ENCODE measurements at places on chromosomes 7 and 10.

DNA sequence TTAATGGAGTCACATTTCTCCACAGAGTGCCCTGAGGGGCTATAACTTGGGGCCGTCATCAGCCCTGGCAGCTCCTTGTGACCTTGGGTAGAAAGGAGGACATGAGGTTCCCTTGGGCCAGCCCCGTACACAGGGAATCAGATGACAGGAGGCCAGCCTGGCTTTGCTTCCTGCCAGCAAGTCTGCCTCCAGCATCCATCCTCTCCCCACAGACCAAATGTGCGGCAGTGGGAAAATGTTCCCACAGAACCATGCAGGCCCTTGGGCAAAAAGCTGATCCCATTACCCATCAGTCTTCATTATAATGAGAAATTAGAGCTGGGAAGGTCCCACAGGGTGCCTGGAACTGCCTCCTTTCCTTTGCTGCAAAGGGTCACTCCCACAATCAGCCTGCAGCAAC is 908.3 kb downstream of the GRID1 start:
- no peak for DNase-seq

DNA sequence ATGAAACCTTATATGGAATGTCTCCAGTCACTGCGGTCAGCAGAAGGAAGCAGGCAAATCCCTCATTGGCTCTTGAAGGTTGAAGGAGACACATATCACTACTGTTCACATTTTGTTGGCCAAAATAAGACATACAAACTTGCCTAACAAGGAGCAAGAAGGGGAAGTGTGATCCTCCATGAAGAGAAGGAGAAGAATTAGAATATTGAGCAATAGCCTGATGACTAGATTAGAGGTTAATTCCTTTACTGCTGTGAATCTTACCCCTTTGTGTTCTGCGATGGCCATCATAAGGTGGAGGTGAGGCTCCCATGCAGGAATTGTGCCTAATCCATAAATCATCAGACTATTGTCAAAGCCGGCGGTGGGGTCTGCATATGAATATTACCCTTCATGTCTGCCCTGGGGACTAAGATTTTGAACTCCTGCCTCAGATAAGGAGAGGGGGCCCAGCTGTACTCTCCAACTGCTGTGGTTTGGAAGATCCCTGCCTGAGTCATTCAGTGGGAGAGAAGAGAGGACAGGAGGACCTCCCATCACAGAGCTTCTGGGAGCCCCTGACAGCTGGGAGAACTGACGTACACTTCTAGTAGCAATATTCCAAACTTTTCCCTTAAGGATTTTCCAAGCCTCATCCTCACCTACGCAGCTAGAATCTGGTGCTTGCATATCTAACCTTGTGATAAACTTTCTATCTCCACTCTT is 398.5 kb downstream of the REEP3 start:
- no peak for DNase-seq

DNA sequence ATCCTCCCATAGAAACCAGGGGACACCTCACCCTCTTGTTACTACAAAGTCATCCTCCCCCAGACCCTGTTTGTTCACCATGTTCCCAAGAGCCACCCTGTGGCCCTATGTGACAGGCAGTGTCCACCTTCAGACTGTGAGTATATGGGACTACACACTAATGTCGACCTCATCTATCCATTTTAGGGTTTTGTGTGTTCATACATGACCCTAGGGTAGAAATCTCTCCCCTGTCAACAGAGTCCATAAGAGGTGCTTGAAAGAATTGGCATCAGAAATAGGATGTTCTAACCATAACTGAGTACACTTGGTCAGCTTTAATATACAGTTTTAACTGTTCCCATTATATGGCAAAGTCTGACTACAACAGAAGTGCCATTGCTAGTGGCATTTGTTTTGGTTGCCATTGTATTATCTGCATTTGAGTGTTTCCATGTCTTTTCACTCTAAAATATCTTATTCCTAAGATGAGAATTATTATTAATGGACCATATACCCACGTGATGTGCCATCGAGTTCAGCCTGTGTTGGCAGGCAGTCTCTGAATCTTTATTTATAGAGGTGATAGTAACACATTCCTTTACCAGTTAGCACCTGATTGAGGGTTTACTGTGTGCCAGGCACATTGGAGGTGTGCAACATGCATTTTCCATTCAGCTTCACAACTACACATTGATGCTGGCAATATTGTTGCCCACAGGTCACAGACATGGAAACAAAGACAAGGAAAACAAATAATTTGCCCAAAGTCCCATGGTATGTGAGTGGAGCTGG is 590.6 kb upstream of the IGFBP3 start:
- DNase-seq, result no peak

- no peak for DNase-seq
Measured at GRCh38 chr10:6242089-6242488, 39.4 kb downstream of the PFKFB3 start.

- DNase-seq, result no peak
Measured at GRCh38 chr10:88515235-88515634, 67.9 kb downstream of the RNLS start.

GRCh38 chr7:16810112-16810511 is 5.3 kb upstream of the AGR2 start:
- DNase-seq, result no peak

DNA sequence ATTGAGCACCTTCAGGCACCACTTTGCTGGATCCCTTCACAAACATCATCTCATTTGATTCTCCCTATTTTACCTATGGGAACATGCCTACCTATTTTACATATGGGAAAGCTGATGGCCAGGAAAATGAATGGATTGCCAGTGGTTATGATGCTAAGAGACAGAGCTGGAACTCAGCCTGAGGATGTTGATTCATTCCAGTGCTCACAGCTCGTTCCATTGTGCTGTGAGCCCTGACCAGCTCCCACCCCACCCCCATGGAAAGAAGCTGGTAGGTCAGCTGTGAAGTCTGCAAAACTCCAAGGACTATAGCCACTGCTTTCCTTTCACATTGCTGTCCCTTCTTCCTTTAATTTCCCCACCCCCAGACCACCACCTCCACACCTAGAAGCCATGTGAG is 9.6 kb downstream of the UBTD1 start:
- no peak for DNase-seq

DNA sequence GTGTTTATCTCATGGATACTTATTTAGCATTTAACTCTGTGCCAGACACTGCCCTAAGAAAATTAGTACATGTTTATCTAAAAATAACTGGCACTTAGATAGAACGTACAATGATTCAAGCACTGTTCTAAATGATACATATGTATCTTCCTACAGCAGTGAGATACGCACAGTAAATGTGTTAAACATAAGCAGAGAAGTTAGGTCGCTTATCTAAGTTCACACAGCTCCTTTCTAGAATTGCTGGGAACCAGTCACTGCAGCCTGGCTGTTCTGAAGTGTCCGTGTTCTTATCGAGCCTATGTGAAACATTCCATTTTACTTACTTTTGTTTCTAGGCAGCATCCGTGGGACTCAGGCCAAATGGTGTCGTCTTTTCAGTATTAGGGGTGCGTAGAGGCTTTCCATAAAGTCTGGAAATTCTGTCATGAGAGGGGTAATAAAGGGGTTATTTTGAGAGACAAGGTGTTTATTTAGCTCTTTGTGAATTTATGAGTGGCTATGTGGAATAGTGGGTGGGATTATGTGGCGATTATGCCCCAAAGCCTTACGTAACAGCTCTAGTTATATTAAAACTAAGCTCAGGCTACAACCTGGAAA is 186.9 kb downstream of the SND1 start:
- no peak for DNase-seq

DNA sequence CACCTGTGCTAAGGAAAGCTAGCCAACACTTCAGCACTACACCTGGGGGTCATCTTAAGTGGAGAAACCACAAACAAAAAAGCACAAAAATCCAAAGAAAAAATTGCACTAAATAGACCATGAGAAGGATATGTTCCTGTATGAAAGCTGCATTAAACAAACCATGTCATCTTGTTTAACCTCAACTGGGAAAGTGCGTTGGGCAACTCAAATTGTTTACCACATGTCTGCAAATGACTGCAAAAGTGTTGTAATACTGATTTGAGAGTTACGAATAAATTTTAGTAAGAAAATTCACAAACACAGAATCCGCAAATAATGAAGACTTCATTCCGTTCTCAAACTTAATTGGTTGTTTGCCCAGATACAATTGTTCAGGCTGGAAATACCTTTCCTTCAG is 111.9 kb upstream of the EGFR start:
- DNase-seq, result no peak

DNA sequence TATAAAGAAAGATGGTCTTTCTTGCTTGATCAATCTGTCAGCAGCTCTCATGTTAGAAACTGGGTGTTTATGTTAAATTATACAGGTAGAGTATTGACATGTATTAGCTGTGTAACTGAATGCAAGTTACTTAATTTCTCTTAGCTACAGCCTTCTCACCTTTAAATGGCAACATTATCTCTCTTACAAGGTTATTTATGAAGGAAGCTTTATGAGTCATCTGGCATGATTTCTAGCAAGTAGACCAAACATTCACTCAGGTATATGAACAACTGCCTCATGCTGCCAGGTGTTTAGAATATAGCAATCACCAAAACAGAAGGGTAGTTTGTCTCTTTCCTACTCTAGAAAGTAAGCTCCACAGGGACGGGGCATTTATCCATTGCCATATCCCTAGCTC is 8.5 kb downstream of the ARL4A start:
- DNase-seq, result no peak

- DNase-seq, result no peak
Measured at GRCh38 chr7:116577320-116577871, 52.6 kb downstream of the CAV1 start.

GRCh38 chr10:61399406-61399805 is 53.8 kb downstream of the TMEM26 start:
- DNase-seq, result no peak
